Spleen (tissue), 13 donors: ENCODE measurements at places on chromosomes 3 and 15.

GRCh38 chr3:31876331-31876730 lies 104.7 kb downstream of the OSBPL10 start:
- no peak for DNase-seq

- no peak for DNase-seq
Observed at GRCh38 chr3:45499529-45499928, 95.0 kb upstream of the LIMD1 start.

DNA sequence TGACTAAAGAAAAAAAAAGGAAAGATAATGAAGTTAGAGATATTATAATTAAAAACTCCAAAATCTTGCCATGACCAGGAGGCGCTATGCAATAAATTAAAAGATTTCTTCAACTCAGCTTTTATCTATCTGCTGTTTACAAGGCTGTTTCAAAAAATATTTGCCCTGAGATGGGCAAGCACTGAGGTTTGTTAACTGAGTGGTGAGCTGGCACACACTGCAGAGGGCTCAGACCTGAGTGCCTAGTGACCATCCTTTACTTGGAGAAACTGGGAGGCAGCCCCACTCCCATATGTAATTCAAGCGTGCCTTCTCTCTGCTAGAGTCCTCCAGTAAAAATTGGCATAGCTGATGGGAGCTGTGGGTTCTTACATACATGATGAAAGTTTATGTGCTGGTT lies 198.7 kb upstream of the TBC1D5 start:
- DNase-seq = no peak

DNA sequence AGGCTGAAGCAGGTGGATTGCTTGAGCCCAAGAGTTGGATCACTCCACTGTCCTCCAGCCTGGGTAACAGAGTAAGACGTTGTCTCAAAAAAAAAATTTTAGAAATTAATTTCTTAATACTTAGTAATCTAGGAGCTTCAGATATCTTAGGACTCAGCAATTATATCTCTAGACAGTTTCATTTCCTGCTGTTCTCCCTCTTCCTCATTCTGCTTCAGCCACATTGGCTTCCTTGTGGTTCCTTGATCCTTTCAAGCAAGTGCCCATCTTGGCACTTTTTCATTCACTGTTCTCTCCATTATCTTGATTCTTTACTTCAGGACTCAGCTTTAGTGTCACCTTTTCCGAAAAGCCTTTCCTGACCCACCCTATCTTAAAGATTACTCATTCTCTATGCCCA lies 22.5 kb downstream of the TMEM202 start:
- DNase-seq = no peak

GRCh38 chr15:66746231-66746605 lies 44.2 kb downstream of the SMAD6 start:
- no peak for DNase-seq

DNA sequence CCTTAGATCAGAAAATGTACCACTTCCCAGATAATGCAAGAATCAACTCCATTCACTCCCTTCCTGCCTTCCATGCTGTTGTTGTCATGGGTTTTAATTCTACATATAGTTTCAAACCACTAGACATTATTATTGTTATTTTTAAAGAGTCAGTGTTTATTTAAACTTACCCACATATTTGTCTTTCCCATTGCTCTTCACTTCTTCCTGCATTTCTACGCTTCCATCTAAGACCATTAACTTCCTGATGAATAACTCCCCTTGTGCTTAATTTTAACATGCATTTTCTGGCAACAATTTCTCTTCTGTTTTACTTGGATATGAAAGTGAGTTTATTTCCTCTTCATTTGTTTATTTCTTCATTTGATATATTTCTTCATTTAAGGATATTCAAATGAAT lies 127.1 kb upstream of the FHIT start:
- DNase-seq = no peak

DNA sequence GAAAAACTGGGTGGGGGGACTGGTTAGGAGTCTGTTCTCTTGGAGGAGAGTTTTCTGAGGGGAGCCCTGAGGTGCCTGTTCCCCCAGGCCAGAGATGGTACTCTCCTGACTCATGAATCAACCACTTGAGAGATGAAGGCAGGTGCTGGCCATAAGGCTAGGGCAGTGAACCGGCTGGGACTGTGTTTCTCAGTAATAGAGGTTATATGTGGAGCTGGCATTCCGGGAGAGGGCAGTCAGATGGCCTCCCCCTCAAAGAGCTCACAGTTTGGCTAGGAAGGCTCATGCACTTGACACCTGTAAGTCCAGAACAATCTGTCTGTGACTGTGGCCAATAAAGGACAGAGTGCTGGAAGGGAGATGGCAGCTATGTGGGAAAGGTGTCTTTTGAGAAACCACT lies 10.0 kb upstream of the SCN10A start:
- DNase-seq = no peak

- no peak for DNase-seq
Observed at GRCh38 chr15:33344111-33344510, 33.3 kb downstream of the RYR3 start.
